ENCODE measurements at places on chromosomes 4 and X.

DNA sequence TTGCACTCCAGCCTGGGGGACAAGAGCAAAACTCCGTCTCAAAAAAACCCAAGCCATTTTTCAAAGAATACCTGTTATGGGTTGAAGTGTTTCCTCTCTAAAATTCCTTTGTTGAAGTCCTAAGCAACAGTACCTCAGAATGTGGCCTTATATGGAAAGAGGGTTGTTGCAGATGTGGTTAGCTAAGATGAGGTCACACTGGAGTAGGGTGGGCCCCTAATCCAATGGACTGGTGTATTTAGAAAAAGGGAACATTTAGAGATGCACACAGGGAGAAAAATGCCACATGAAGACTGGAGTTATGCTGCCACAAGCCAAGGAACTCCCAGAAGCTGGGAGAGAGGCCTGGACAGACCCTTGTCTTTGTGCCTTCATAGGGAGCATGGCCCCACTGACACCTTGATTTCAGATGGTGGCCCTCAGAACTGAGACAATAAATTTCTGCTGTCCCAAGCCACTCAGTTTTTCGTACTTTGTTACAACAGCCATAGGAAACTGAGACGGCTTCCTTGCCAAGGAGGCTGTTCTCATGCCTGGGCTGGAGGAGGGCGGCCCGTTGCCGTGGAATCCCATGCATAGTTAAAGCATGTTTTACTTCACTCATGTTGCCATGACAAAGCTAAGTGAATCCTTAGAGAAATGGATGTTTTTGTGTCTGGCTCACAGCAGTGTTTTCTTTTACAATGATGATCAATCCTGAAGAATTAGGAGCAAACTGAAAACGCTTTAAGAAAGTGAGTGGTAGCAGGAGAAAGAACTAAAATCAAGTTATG lies 16.5 kb downstream of the TRAPPC2 start:
- DNase-seq = peak; percentile 20

- DNase-seq = no peak
Observed at GRCh38 chr4:76035141-76035540, 729 bp downstream of the CXCL11 start.

- peak; percentile 59 for DNase-seq
Observed at GRCh38 chr4:119227690-119228089, 15.2 kb downstream of the USP53 start.

- no peak for DNase-seq
Observed at GRCh38 chr4:136136601-136137000, 1395.7 kb downstream of the PCDH18 start.

DNA sequence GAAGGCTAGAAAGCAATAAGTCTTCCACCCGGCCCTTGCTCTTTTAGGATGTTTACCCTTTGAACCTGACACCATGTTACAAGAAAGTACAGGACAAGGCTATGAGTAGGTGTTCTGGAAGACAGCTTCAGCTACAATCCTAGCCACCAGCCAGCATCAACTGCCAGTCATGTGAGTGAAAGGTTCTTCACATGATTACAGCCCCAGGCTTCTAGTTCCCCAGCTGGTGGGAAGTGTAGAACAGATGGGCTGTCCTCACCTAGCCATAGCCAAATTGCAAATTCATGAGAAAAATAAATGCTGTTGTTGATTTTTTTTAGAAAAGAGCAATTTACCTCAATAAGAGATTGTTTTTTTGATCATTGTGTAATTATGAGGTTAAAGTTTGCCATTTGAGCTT lies 60.8 kb downstream of the GRXCR1 start:
- DNase-seq = no peak

DNA sequence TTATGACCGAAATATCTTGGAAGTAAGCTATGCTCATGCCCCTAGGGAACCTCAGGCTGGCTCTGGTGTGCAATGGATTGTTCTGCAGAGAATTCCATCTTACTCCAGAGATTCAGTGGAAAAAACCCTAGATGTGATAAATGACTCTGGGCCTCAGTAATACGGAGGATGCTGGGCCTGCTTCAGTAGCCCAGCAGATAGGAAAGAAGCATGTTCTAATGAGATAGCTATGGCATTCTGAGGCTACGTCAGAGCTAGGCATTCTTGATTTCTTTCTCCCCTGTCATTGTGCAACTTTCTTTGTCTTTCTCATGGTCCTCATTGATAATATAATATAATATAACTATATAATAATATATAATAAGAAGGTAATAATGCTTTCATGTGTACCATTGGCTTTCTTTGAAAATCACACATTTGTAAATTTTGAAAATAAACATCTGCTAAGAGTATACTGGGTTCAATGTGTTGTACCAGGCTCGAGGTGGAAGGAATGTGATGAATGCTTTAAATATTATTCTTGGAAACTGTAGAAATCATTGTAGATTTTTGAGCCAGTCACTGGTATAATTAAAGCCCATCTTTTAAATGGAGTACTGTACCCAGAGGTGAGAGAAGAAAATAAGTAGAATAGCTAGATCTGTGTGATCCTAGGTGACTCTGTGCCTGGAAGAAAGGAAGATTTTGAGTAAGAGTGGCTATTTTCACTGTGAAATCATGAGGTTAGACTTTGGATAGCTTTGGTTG lies 152.0 kb downstream of the IL15 start:
- peak; percentile 62 for DNase-seq

DNA sequence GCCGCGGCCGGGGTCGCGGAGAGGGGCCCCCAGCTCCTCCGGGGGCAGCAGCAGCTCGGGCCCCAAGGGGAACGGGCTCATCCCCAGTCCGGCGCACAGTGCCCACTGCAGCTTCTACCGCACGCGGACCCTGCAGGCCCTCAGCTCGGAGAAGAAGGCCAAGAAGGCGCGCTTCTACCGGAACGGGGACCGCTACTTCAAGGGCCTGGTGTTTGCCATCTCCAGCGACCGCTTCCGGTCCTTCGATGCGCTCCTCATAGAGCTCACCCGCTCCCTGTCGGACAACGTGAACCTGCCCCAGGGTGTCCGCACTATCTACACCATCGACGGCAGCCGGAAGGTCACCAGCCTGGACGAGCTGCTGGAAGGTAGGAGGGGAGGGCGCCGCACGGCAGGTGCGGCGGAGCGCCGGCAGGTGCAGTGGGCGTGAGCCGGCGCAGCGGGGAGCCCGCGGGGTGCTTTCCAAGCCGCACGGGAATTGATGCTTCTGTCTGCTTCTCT lies 886 bp downstream of the DCLK2 start:
- DNase-seq = peak; percentile 68

- DNase-seq = no peak
Observed at GRCh38 chr4:137345597-137345996, 186.7 kb downstream of the PCDH18 start.

DNA sequence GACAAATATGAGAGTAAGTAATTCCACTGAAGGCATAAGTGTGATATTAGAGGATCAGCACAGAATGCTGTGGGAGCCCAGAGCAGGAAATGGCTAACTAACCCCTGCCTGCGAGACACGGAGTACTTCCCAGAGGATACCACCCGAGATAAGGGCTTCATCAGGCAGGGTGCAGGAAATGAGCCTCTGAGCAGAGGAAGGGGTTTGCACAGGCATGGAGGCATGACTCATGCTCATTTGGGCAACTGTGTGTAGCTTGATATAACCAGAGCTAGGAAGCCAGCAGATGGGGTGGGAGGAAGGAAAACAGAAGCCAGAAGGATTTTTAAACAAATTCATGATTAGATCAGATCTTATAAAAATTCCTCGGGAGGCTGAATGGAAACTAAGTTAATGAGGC lies 70.0 kb upstream of the TSPAN5 start:
- peak; percentile 87 for DNase-seq

DNA sequence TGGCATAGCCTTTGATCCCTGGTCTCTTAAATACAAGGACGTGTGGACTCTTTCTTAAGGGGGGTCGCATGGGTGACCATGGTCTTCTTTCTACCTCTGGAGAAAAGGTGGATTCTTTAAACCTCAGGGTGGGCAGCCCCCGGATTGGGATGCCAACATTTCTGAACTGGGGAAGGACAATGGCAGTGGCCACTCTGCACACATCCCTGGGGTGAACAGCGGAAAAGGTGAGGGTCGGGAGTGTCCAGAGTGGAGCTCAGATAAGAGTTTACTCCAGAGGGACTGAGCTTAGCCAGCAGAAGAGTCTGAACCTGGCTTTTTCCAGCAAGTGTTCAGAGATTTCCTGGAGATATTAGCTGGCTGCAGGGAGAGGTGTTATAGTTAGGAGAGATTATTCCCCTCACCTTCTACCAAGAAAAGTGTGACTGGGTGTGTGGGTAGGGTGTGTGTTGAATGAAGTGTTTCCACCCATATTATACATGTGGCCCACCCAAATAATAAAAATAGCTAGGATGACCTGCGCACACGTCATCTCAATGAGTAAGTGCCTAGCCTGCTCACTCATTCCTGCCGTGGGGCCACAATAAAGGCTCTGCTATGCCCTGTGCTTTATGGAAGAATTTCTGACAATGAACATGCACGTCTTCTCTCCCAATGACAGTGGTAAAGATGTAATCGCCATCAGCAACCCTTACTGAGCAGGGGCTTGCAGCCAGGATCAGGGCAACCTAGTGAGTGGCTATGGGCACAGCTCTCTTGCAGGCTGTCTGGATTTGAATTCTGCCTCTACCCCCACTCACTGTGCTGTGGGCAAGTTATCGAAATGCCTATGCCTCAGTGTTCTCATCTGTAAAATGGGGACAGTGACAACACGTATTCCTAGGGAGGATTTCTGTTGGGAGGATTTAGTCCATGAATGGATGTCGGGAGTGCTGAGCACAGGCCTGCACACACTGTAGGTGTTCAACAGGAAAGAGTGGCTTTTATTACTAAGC lies 76.6 kb downstream of the SLC2A9 start:
- DNase-seq = peak; percentile 7

GRCh38 chr4:130359542-130359941 lies 1263.6 kb downstream of the C4orf33 start:
- peak; percentile 18 for DNase-seq

DNA sequence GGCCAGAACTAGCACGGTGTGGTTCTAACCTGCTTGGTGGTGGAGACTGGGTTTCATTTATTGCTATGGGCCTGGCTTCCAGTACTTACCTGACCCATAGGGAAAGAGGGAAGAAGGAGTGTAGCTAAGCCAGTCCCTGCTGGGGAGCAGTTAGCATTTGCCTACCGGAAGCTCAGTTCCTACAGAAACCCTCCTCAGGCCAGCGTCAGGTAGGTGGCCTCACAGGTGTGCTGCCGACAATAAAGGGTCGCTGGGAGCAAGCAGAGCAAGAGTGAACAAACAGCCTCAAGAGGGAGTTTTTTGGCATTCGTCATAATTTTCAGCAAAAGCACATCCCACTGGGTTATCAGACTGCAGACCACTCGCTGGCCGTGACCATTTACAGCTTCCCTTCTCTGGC lies 740.6 kb upstream of the TENM3 start:
- no peak for DNase-seq

DNA sequence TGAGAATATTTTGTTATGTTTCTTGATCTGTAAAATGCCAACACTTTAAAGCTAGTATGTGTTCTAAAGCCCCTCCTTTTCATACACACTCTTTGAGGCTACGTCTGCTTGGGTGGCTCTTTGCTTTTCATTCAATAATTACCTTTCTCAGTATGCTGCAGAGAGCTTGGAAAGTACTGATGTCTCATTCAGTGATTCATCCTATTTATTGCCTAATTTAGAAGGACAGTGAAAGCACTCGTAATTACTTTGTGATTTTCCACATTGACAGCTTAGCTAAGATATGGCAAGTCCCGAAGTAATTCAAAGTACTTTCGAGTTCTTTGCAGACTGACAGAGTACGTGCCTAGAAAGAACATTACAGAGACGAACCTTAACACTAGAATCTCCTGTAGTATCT lies 57.2 kb downstream of the BMP15 start:
- no peak for DNase-seq

- no peak for DNase-seq
Observed at GRCh38 chr4:36884151-36884550, 360.4 kb upstream of the NWD2 start.

DNA sequence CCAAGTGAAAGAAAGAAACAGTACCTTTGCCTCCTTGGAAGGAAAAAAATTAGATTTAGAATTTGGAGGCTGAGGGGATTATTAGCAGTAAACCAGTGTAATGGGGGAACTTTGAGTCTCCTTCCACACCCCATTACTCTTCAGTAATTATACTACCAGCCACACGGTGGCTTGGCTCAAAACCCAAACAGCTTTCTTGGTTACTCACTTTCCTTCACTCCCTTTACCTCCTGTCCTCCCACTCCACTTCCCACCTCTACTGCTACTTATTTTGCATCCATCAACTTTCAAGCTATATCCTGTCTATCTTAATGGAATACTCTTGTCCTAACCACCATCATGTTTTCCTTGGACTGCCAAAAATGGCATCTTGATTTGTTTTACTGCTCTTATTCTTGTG lies 310.6 kb upstream of the AADAT start:
- DNase-seq = no peak

DNA sequence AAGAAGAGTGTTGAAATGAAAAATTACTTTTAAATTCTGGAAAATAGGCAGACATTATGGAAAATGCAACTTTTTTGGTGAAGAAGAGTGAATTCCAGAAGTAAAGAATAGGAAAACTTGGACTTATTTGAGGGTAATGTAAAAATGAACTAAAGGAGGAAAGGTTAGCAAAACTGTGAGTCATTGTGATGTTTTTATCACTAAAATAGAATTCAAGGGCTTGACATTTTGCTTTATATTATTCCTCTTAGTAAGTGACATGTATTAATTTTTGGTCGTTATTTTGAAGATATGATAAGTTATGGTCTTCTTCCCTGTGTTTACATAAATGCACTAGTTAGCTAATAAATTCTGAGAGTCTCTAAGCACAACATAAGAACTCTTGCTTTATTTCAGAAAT lies 390.9 kb downstream of the FAT4 start:
- no peak for DNase-seq

- DNase-seq = no peak
Observed at GRCh38 chrX:131322651-131323050, 33.5 kb upstream of the IGSF1 start.

DNA sequence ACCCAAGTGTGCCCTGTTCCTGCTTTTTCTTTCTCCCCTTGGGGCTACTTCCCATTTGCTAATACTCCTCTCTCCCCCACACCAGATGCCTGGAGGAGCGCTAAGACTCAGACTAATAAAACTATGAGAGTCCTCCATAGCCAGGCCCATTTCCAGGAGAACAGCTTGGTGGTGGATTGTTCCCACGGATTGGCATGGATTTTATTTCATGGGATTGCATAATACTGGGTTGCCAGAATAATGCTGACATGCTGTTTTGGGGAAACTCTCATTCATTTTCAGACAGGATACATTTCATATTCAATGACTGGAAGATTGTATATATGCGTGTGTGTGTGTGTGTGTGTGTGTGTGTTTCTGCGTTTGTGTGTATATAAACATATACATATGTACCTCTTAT lies 447.5 kb upstream of the PITX2 start:
- DNase-seq = peak; percentile 55

DNA sequence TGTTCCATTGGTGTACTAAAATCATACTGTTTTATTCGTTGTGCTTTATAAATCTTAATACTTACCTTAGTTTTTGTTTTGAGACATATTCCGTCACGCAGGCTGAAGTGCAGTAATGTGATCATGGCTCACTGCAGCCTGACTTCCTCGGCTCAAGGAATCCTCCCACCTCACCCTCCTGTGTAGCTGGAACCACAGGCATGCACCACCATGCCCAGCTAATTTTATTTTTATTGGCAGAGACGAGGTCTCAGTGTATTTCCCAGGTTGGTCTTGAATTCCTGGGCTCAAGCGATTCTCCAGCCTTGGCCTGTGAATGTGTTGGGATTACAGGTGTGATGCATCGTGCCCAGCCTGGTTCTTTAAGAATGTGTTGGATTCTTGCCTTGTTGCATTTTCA lies 24.4 kb upstream of the DCK start:
- peak; percentile 24 for DNase-seq
